ENCODE measurements at places on chromosomes 4 and X.

- no peak for DNase-seq
Observed at GRCh38 chrX:107673933-107674479, 45.7 kb downstream of the PRPS1 start.

DNA sequence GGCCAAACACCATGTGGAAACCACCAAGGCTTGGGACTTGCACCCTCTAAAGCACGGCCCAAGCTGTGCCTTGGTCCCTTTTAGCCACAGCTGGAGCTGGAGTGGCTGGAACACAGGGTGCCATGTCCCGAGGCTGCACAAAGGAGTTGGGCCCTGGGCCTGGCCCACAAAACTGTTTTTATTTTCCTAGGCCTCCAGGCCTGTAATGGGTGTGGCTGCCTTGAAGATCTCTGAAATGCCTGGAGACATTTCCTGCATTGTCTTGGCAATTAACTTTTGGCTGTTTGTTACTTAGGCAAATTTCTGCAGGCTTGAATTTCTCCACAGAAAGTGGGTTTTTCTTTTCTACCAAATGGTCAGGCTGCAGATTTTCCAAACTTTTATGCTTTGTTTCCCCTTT, 55.7 kb downstream of the IL15 start:
- DNase-seq: no peak

DNA sequence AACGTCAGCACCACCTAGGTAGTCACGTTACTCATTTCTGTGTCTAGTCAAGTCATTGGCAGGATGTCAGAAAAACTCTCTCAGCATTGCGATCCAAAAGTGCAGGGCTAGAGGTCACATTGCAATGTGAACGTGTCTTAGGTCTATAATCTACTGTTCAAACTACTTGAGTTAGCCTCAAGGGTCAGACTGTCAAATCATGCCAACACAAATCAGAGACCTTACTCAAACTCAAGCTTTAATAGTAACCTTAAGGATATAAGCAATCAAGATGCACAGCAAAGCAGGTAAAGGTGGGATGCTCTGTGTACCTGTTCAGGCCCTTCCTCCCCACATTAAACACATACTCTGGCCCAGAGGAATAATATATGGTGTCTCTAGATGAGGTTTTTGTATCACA, 114.4 kb upstream of the NOCT start:
- no peak for DNase-seq

GRCh38 chr4:110503270-110504083, 27.5 kb downstream of the ENPEP start:
- DNase-seq: no peak

GRCh38 chrX:44308869-44309268, 34.6 kb downstream of the EFHC2 start:
- no peak for DNase-seq

- DNase-seq: peak; percentile 83
Observed at GRCh38 chr4:80184053-80184824, 13.1 kb upstream of the PRDM8 start.

GRCh38 chr4:101670897-101671296, 119.6 kb upstream of the BANK1 start:
- no peak for DNase-seq

DNA sequence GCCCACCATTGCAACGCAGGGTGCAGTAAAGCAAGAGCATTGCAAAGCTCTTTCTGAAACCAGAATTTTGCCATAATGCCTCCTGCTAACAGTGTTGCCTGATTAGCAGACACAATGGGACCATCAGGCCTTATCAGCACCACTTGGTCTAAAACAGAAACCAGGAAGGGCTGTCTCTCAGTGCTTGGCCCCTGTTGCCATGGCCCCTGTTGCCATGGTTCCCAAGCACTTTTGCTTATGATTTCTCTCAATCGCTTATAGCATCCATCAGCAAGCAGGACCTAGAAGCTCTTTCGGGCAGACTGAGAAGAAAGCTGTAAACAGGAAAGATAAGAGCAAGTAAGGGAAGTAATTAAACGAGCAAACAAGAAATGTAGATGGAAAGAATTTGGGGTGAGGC, 36.8 kb downstream of the RTL5 start:
- DNase-seq: no peak

DNA sequence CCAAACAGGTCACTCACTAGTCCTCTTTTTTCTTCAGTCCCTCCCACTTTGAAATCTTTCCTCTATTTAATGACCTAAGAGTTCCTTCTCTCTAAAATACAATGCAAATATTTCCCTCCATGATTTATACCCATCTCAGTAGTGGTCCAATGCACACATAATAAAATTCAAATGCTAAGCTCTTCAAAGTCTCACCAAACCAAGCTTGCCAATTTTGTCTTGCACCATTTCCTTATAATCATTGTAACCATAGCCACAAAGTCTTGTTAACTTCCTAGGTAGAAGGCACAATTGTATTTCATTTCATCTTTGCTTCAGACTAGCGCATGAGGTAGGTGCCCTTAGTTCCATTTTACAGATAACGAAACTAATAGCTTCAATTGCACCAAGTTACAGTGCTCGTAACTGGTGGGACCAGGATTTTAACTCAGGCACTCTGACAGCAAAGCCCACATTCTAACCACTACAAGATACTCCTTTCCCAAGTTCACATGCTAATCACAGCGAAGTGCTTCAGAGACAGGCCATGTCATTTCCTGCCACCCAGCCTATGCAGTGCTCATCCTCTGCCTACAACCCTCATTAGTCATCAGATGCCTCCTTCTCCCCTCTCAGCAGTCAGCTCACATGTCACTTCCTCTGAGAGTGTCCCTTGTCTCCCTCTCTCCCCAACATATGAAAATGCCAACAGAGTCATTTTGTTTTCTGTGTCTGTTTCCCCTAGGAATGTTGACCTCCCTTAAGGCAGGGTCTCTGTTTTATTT, 66.9 kb upstream of the PPARGC1A start:
- no peak for DNase-seq

GRCh38 chr4:102344520-102344953, 745 bp downstream of the SLC39A8 start:
- peak; percentile 13 for DNase-seq
